ENCODE measurements at places on chromosomes 5 and 9.

DNA sequence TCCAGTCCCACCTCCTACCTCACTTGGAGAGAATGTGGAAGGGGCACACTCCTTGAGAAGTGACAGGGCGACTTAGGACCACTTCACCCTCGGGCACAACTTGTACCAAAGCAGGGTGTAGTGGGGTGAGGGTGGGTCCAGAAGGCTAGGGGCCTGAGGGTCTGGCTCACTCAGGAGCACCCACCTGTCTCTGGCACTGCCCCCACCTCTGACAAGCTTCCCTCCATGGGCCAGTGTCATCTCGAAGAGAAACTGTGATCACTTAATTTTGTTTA lies 76.9 kb upstream of the OLFM1 start:
- H3K4me1 ChIP-seq, result no peaks in the 10 kb centered on the region
- no peak overlapping the region for H3K4me3 ChIP-seq
- H3K27ac ChIP-seq, result no peak overlapping the region
- no peak for DNase-seq

DNA sequence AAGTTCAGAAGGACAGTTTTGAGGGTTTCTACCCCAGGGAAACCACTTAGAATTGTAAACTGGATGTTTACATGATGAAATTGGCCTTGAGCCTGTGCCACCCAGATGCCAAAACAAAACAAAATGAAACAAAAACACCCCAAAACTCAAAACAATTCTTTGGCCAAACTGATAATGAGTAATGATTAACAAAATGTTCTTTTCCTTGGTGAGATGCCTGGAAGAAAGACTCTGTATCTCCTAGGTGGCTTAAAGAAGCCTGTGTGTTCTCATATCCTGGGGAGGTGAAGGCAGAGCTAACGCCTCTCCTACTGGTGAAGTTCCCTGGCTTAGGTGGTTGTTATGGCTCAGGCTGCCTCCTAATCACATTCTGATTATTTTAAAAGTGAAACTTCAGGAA lies 120.5 kb downstream of the NPR3 start:
- no peaks in the 10 kb centered on the region for H3K36me3 ChIP-seq
- H3K4me1 ChIP-seq, result peaks cover 16% of the 10 kb centered on the region
- no peak for DNase-seq
- H3K27me3 ChIP-seq, result no peaks in the 10 kb centered on the region
- no peak overlapping the region for H3K4me3 ChIP-seq

- DNase-seq, result no peak
- H3K4me3 ChIP-seq, result no peak overlapping the region
- no peaks in the 10 kb centered on the region for H3K36me3 ChIP-seq
- H3K4me1 ChIP-seq, result no peaks in the 10 kb centered on the region
These were observed 416.3 kb downstream of the IRX1 start for GRCh38 chr5:4011943-4012342.

DNA sequence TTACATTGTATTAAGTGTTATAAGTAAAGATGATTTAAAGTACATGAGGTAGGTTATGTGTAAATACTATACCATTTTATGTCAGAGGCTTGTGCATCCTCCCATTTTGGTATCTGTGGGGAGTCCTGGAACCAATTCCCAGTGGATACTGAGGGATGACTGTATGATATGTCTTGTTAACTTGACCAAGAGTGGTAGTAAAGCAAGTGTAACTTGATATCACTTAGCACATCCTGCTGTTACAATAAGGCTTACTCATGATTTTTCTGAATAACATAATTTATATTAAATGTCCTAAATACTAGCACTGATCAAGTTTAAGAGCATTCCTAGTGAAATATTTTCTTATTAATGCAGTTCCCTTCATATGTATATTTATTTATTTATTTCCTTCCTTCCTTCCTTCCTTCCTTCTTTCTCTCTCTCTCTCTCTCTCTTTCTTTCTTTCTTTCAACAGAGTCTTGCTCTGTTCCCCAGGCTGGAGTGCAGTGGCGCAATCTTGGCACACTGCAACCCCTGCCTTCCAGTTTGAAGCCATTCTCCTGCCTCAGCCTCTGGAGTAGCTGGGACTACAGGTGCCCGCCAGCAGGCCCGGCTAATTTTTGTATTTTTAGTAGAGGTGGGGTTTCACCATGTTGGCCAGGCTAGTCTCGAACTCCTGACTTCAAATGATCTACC lies 7.5 kb downstream of the NDFIP1 start:
- peaks cover 77% of the 10 kb centered on the region for H3K4me1 ChIP-seq
- no peaks in the 10 kb centered on the region for H3K27me3 ChIP-seq
- DNase-seq, result no peak
- H3K27ac ChIP-seq, result no peak overlapping the region
- H3K36me3 ChIP-seq, result peaks cover 44% of the 10 kb centered on the region

GRCh38 chr5:165209101-165209727 lies 1703.8 kb downstream of the MAT2B start:
- no peaks in the 10 kb centered on the region for H3K36me3 ChIP-seq
- H3K4me1 ChIP-seq, result no peaks in the 10 kb centered on the region
- no peak for DNase-seq
- H3K4me3 ChIP-seq, result no peak overlapping the region

- peaks cover 3% of the 10 kb centered on the region for H3K36me3 ChIP-seq
- no peak for DNase-seq
- H3K27ac ChIP-seq, result no peak overlapping the region
These were observed 9.0 kb upstream of the MOB3B start for GRCh38 chr9:27538647-27539046.

GRCh38 chr5:113265190-113265589 lies 169.6 kb downstream of the TSSK1B start:
- H3K27me3 ChIP-seq, result peaks cover 3% of the 10 kb centered on the region
- H3K36me3 ChIP-seq, result no peaks in the 10 kb centered on the region
- H3K4me3 ChIP-seq, result no peak overlapping the region
- DNase-seq, result no peak
- H3K27ac ChIP-seq, result no peak overlapping the region

DNA sequence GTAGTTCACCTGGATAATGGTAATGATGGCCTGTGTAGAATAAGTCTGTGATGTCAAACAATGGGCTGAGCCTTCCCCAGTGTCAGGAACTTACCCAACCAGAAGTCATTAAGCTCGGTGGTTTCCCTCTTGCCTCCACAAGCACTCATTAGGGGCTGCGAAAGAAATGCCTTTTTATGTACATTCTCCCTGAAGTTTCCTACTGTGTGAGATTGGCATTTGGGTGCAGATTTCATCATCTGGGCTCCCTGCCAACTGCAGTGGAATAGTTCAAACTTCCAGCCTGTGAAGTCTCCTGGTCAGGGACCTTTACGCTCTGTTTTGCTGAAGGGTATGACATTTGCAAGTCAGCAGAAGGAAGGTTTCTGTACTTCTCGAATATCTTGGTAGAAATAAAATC lies 41.6 kb upstream of the TMEM215 start:
- H3K27ac ChIP-seq, result no peak overlapping the region
- H3K4me1 ChIP-seq, result no peaks in the 10 kb centered on the region
- H3K36me3 ChIP-seq, result no peaks in the 10 kb centered on the region
- H3K4me3 ChIP-seq, result no peak overlapping the region
- peaks cover 3% of the 10 kb centered on the region for H3K27me3 ChIP-seq

DNA sequence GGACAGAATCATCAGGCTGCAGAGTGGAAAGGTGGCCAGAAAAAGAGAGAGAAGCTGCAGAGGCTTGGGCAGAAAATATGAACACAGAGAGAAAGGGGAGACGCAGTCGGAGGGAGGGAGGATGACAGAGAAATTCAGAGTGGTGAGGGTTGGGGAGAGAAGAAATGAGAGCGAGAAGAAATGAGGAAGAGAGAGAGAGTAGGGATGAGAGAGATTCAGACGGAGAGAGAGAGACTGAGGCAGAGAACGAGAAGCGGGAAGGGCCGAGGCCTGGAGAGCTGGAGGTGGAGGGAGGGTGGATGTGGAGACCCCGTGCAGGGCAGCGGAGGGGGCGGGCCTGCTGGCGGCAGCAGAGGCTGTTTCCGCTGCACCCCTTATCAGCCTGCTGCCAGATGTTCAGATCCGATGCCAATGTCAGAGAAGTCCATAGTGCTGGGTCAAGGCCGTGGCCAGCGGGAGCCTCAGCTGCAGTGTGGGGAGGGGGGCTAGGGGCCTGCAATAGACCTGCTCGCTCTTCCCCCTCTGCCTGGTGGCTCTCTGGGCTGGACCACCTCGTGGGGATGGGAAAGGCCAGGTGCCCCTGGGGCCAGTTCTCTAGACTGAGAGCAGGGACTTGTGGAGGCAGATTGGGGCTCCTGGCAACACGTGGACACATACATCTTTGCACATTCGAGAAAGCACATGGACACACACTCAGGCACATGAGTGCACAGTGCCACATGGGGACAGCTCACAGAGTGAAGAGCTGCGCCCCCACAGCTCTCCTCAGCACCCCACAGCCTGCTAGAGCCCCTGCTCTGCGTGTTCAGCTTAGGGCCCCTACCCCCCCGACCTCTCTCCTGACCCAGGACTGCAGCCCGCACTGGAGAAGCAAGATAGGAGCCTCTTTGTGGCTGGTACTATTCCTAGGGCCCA lies 4.9 kb upstream of the NR5A1 start:
- H3K4me1 ChIP-seq, result no peaks in the 10 kb centered on the region
- no peaks in the 10 kb centered on the region for H3K36me3 ChIP-seq
- peaks cover 40% of the 10 kb centered on the region for H3K27me3 ChIP-seq
- no peak for DNase-seq

DNA sequence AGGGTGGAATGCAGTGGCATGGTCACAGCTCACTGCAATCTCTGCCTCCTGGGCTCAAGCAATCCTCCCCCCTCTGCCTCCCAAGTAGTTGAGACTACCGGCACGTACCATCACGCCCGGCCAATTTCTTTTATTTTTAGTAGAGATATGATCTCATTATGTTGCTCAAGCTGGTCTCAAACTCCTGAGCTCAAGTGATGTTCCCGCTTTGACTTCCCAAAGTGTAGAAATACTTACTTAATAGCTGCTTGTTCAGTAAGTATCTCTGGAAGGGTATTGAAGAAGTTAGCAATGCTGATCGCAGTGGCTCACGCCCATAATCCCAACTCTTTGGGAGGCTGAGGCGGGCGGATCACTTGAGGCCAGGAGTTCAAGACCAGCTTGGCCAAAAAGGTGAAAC lies 35.7 kb upstream of the PLIN2 start:
- no peak overlapping the region for H3K27ac ChIP-seq
- peaks cover 30% of the 10 kb centered on the region for H3K4me1 ChIP-seq
- DNase-seq, result no peak
- H3K36me3 ChIP-seq, result no peaks in the 10 kb centered on the region
- no peak overlapping the region for H3K4me3 ChIP-seq
- no peaks in the 10 kb centered on the region for H3K27me3 ChIP-seq

- no peak for DNase-seq
- peaks cover 80% of the 10 kb centered on the region for H3K4me1 ChIP-seq
- peaks cover 17% of the 10 kb centered on the region for H3K27me3 ChIP-seq
- peaks cover 2% of the 10 kb centered on the region for H3K36me3 ChIP-seq
- peak overlapping the region; percentile 98 for H3K27ac ChIP-seq
These were observed 14.6 kb upstream of the TCF7 start for GRCh38 chr5:134099939-134100282.

DNA sequence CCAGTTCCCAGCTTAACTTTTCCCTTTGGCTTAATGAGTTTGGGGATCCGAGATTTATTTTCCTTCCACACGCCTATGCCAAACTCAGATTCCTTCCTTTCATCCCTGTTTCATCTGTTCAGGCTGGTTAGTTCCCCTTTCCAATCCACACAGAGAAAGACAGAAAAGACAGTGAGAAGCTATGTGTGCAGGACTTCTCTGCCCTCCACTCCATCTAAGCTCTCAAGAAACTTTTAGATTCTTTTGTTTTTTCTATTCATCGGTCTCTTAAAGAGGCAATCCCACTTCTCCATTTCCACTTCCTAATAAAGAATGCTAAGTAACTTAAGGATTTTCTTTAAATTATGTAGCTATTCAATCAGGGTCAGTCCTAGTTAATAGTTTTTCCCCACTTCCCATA lies 11.2 kb downstream of the ITGA1 start:
- no peak for DNase-seq
- H3K4me3 ChIP-seq, result peak overlapping the region; percentile 86
- peaks cover 12% of the 10 kb centered on the region for H3K27me3 ChIP-seq
- peaks cover 11% of the 10 kb centered on the region for H3K36me3 ChIP-seq

GRCh38 chr9:75197561-75197960 lies 109.2 kb downstream of the OSTF1 start:
- H3K4me3 ChIP-seq, result no peak overlapping the region
- H3K36me3 ChIP-seq, result no peaks in the 10 kb centered on the region
- no peaks in the 10 kb centered on the region for H3K4me1 ChIP-seq
- no peak overlapping the region for H3K27ac ChIP-seq

- peak; percentile 29 for DNase-seq
- no peaks in the 10 kb centered on the region for H3K36me3 ChIP-seq
- no peak overlapping the region for H3K27ac ChIP-seq
- H3K27me3 ChIP-seq, result peaks cover 12% of the 10 kb centered on the region
- H3K4me1 ChIP-seq, result peaks cover 19% of the 10 kb centered on the region
These were observed 108.6 kb downstream of the ACER2 start for GRCh38 chr9:19517202-19517942.

Measured in activated naive CD4-positive, alpha-beta T cell treated with anti-CD3 and anti-CD28 coated beads, Interleukin-2, amount 10 ng/mL, durations not matched to agents 7 days and 5 days (primary cell).